ENCODE measurements at places on chromosomes 7 and 10.

GRCh38 chr7:88492153-88492552, 185.5 kb upstream of the STEAP4 start:
- no peak for DNase-seq

DNA sequence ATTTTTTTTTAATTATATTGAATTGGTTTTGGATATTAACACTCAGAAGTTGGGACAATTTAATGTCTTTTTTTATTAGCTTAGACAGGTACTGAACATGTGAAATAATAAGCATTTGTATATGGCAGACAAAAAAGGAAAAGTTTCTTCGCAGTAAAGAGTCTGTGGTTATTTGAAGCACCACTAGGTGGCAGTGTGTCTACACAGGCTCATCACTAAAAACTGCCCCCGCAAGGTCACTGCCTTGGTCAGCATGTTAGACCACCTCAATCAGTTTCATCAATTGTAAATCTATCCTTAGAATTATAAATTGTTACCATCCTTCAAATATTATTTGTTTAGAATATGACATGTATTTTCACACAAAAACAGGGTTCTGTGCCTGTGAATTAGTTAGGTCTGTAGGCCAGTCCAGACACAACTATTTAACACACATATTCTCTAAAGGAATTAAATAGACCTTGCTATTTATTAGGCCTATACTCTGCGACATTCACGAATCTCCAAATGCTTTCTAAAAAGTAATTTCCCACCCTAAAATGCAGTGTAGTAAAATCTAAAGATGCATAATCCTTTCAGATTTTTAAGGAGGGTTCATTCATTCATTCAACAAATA, 17.0 kb downstream of the PNLIPRP3 start:
- peak; percentile 49 for DNase-seq

- no peak for DNase-seq
Measured at GRCh38 chr10:131480861-131481260, 169.3 kb upstream of the TCERG1L start.

GRCh38 chr10:90197766-90198165, 496.4 kb downstream of the KIF20B start:
- no peak for DNase-seq

GRCh38 chr10:128803790-128804189, 663.3 kb upstream of the MGMT start:
- no peak for DNase-seq

DNA sequence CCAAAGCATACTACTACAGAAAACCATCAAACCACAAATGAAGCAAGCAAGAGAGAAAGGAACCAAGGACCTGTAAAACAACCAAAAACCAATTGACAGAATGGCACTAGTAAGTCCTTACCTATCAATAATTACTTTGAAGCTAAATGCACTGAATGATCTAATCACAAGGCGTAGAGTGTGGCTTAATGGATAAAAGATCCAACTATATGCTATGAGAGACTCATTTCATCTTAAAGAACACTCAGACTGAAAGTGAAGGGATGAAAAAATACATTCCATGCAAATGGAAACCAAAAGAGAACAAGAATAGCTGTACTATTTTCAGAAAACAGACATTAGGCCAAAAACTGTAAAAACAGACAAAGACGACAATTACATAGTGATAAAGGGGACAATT, 70.7 kb downstream of the CRPPA start:
- no peak for DNase-seq
